AG08395 (cell line): ENCODE measurements at places on chromosomes 5 and 9.

DNA sequence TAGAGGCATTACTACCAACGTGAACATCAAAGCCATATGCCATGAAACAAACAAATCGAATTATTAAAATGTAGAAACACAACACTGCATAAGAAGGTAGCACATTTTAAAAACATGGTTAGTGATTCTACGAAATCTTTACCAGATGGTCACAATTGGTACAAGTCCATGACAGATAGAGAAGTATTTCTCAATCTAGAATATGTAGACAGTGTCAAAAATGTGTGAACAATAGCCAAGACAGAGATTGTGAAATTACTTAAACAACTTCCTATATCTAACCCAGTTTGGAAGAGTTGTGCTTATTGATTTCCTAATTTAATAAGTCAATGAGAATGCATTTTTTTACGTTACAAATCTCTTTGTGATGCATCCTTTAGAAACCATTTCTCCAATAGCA lies 1121.6 kb downstream of the MAT2B start:
- no peak for DNase-seq

- DNase-seq, result no peak
Observed at GRCh38 chr5:105978011-105978410, 1692.7 kb downstream of the EFNA5 start.

GRCh38 chr9:138020120-138020794 lies 142.7 kb downstream of the CACNA1B start:
- DNase-seq, result no peak

GRCh38 chr5:75720882-75721281 lies 3.6 kb upstream of the POC5 start:
- no peak for DNase-seq

GRCh38 chr9:1236061-1236460 lies 185.9 kb downstream of the DMRT2 start:
- DNase-seq, result no peak

GRCh38 chr5:122907276-122907675 lies 61.9 kb downstream of the SNX24 start:
- peak; percentile 47 for DNase-seq

- DNase-seq, result peak; percentile 51
Observed at GRCh38 chr5:55418994-55419968, 111.5 kb downstream of the MTREX start.

GRCh38 chr5:36561601-36562000 lies 44.8 kb upstream of the SLC1A3 start:
- DNase-seq, result no peak

- DNase-seq, result no peak
Observed at GRCh38 chr9:35407846-35408245, 82.1 kb upstream of the RUSC2 start.

DNA sequence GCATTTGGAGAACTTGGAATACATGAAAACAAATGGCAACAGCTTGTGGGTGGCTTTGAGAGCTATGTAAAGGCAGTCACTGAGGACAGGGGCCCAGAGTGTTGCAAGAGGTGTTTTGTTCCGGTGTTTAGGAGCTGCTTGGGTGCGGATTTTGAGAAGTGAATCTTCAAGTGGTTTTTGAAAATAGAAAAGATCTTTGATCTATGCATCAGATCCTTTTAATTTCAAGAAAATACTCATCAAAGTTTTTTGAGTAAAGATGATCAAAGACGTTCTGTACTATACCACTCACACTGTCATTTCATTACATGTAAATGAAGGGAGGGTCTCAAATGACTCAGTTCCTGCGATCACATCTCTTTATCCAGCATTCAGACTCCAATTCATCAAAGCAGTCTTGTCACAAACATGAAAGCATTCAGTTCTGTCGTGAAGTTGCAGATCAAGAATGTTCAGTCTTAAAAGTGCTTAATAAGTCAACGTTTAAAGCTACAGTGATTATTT lies 112.5 kb downstream of the WDR41 start:
- DNase-seq, result no peak

GRCh38 chr9:124800306-124801259 lies 23.6 kb downstream of the OLFML2A start:
- peak; percentile 42 for DNase-seq

DNA sequence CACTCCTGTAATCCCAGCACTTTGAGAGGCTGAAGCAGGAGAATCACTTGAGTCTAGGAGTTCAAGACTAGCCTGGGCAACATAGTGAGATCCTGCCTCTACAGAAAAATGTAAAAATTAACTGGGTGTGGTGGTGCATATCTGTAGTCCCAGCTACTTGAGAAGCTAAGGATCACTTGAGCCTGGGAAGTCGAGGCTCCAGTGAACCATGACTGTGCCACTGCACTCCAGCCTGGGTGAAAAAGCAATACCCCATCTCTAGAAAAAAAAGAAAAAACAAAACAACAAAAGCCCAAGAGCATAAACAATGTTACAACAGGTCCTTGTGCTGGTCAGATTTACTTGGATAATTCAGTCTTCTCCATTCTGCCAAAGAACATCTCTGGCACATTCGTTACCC lies 44.3 kb upstream of the TGFBR1 start:
- no peak for DNase-seq

- DNase-seq, result no peak
Observed at GRCh38 chr5:83662558-83662957, 58.1 kb downstream of the HAPLN1 start.

DNA sequence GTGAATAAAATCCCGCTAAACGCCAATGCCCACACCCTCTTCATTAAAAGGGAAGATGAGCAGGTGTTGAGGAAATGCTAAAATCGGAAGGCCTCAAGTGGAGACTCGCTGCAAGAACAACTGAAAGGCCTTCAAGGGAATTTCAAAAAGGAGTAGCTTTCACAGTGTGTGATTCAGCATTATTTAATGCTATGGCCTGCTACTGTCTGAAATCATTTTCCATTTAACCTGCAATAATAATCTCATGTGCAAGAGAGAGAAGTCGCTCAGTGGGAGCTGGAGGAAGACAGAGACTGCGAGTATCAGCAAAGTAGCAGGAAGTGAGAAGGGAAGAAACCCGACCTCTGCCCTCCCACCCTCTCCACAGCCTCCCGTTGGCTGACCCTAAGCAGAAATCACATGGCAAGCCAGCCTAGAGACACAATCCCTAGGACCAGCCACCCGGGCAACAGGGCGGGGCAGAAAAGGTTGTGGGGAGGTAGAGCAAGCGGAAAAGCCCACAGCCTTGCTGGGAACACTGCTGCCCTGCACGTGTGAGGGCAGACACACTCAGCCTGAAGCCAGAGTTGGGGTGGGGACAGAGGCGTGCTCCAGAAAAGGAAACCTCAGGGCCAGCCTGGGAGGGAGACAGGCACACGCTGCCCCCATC lies 39.9 kb upstream of the CTSL start:
- no peak for DNase-seq

DNA sequence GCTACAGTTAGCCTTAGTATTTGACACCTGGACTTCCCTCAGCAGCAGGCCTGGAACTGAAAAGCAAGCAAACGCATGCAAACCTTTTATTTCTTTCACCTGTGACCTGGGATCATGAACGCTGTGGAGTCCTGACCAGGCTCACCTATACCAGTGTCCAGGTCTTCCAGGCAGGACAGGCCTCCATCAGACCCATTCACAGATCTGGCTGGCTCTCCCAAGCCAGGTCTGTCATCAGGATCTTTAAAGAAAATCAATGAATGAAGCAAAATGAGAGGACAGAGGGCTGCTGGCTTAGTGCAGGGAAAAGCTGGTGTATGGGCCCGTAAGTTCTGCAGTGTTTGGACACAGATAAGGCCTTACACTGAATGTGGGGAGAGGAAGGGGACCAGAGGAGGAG lies 96.3 kb upstream of the CPEB4 start:
- no peak for DNase-seq

DNA sequence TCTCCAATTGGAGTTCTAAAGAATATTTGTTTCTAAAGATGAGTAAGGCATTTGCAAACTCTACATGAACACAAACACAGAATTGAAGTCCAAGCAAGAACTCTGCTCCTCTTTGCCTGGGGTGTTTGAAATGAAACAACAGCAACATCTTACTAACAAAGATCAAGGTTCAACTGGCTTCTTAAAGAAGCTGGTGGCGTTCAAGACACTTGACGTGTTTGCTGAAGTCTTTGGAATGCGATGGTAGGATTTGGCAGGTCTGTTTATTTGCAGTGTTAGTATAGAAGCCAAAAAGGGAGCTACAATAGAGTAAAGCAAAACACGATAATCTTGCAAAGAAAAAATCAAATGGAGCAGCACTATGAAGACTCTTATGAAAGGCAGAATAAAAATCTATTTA lies 94.9 kb downstream of the BASP1 start:
- DNase-seq, result no peak

GRCh38 chr5:133878236-133878555 lies 90.2 kb downstream of the C5orf15 start:
- no peak for DNase-seq

- no peak for DNase-seq
Observed at GRCh38 chr5:98989727-98990126, 60.9 kb upstream of the CHD1 start.

DNA sequence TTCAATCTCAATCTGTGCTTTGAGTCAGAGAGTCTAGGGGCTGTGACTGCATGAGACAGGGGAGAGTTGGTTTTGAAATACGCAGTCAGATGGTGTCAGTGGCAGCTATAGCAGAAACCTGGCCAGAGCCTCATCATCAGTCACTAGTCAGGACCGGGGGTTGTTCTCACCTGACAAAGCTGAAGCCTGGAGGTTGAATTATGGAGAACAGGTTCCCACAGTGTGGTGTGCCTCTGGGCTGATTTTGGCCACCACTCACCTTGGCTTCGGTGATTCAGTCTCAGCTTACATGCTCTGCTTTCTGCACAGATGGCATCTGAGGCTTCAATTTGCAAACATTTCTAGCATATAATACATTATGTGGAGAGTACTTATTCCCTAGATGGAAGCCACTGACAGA lies 387.3 kb downstream of the YTHDC2 start:
- no peak for DNase-seq

- no peak for DNase-seq
Observed at GRCh38 chr5:125560476-125561225, 814.2 kb upstream of the ZNF608 start.

DNA sequence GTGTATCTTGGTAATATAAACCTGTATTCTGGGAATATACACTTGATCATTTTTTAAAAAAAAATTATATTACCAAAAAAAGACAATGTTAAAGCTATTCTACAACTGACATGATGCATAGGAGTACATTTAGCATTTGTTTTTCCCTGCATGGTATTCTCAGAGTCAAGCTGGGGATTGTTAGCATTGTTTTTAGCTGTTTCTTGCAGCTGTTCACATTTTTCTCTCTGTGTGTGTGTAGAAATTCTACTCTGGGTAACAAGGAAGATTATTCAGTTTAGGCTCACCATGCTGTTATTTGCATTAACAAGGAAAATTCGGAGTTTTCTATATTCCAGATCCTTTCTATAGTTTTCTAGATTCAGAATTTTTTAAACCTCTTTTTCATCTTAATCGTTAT lies 62.2 kb downstream of the ADAMTS16 start:
- no peak for DNase-seq

- peak; percentile 73 for DNase-seq
Observed at GRCh38 chr9:16626577-16627130, 243.8 kb downstream of the BNC2 start.

GRCh38 chr9:471320-471719 lies 256.7 kb downstream of the DOCK8 start:
- no peak for DNase-seq

DNA sequence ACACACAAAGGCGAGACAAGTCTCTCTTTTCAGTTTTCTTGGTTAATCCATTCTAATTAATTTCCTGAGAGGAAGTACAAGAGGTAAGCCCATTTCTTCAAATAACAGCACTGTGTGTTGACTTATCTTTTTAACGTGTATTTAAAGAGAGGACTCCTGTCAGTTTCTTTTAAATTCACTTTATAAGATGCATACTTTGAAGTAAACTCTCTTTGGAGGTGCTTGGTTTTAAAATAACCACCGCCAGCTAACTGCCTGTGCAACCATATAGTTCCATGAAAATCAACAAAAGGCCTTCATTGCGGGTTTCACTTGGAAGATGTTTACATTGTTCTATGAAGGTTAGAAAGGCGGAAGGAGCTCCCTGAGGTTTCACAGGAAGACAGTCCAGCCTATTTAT lies 13.1 kb upstream of the SERINC5 start:
- DNase-seq, result no peak

- no peak for DNase-seq
Observed at GRCh38 chr5:151597749-151598148, 6.6 kb upstream of the FAT2 start.

DNA sequence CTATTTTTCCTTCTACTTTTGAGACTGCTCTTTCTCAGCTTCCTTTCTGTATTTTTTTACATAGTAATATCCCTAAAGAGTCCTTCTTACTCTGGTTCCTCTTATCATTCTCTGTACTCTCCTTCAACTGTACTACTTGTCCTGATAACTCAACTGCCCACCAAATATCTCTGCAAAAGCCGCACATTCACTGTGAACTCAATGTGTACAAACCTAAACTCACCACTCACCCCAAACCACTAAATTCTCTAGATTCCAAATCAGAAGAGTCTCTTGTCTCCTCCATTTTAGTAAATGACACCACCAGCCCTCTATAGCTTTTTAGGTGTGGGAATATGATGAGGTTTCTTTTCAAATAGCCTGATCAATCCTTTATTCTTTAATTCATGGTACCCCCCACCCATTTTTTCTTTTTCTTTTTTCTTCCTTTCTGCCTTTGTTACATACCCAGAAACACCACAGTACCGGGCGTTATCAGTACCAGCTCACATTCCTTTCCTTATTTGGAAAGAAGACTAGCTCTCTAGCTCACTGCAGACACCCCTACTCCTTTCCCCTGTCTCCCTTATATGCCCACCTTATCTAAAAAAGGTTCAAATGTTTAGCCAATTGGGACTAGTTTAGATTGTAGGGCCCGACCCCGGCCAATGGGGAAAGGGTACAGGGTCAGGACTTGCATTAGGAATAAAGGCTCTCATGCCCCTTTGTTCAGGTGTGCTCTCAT lies 63.1 kb upstream of the RANBP6 start:
- no peak for DNase-seq

GRCh38 chr9:107878462-107878861 lies 388.9 kb upstream of the KLF4 start:
- DNase-seq, result no peak

DNA sequence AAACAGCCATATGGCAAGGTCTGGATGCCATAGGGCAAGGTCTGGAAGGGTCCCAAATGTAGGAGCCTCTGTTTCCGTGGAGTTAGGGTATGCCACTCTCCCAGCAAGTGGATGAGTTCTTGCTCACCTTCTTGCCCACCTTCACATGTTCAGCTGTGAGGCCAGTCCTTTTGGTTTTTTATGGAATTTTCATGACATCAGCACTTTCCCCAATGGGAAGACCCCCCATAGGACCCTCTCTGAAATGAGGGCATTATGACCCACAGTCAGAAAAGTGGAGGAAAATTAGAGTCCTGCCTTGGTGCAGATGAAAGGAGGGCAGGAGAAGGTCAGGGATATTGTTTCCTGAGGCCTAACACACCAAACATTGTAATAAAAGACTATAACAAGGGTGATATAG lies 53.9 kb downstream of the RASA1 start:
- DNase-seq, result no peak

GRCh38 chr9:132645306-132645705 lies 24.5 kb downstream of the DDX31 start:
- no peak for DNase-seq

- DNase-seq, result no peak
Observed at GRCh38 chr9:33125871-33126823, 41.0 kb downstream of the B4GALT1 start.
